ENCODE measurements at places on chromosomes 4 and X.

GRCh38 chrX:150291014-150291413, 72.1 kb upstream of the MAMLD1 start:
- DNase-seq: no peak

DNA sequence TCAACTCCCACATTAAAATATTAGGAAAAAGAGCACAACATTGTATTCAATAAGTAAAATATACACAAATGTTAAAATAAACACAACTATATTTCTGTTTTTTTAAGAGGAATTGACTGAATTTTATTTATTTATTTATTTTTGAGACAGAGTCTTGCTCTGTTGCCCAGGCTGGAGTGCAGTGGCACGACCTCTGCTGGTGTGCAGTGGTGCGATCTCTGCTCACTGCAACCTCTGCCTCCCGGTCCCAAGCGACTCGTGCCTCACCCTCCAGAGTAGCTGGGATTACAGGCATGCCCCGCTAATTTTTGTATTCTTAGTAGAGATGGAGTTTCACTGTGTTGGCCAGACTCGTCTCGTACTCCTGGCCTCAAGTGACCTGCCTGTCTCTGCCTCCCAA, 31.4 kb downstream of the TEX13A start:
- DNase-seq: no peak

- peak; percentile 62 for DNase-seq
Measured at GRCh38 chrX:110402091-110402849, 43.6 kb downstream of the RTL9 start.

GRCh38 chr4:38497121-38497520, 166.9 kb upstream of the KLF3 start:
- DNase-seq: no peak

- DNase-seq: peak; percentile 41
Measured at GRCh38 chr4:144288011-144288903, 147.7 kb upstream of the GYPA start.

GRCh38 chr4:25330905-25331808, 18.6 kb downstream of the ZCCHC4 start:
- no peak for DNase-seq

DNA sequence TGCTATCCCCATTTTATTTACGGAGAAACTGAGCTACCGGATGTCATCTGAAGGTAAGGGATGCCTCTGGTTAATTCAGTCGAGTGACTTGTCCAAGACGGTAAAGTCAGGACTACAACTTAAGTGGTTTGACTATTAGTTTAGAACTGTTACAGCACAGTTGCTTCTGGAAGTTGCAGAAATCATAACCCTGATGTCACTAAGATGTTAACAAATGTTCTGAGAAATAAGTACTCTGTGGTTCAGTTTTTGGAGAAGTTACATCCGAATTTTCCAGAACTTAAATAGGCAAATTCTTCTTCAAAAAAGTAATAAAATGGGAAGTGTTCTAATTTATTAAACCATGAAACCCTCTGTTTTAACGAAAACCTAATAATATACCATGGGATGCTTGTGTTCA, 3.1 kb downstream of the PPA2 start:
- DNase-seq: no peak

DNA sequence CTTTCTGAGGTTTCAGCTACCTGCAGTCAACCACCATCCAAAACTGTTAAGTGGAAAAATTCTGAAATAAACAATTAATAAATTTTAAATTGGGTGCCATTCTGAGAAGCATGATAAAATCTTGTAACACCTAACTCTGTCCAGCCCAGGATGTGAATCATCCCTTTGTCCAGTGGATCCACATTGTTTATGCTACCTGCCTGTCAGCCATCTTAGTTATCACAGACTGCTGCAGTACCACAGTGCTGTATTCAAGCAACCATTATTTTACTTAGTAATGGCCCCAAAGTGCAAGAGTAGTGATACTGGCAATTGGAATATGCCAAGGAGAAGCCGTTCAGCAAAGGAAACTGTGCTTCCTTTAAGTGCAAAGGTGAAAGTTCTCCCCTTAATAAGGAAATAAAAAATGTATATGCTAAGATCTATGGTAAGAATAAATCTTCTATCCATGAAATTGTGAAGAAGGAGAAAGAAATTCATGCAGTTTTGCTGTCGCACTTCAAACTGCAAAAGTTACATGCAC, 20.6 kb downstream of the CAMK2D start:
- no peak for DNase-seq

DNA sequence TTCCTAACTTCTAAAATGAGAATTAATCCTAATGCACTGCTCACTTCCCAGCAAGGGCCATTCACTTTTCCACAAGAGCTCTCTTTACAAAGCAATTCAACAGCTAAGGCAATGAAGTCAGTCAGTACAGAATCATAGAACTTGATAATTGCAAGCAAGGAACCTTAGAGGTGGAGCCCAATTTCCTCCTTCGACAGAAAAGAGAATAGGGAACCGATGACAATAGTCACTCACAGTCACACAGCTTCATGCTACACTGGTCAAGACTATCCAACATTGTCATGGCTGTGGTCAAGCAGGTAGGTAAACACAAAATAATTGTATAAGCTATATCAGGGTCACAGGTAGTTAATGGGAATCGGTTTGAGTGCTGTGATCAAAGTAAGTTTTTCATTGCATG, 90.0 kb downstream of the ELOVL6 start:
- no peak for DNase-seq

GRCh38 chr4:150493851-150494250, 88.1 kb upstream of the MAB21L2 start:
- peak; percentile 24 for DNase-seq

DNA sequence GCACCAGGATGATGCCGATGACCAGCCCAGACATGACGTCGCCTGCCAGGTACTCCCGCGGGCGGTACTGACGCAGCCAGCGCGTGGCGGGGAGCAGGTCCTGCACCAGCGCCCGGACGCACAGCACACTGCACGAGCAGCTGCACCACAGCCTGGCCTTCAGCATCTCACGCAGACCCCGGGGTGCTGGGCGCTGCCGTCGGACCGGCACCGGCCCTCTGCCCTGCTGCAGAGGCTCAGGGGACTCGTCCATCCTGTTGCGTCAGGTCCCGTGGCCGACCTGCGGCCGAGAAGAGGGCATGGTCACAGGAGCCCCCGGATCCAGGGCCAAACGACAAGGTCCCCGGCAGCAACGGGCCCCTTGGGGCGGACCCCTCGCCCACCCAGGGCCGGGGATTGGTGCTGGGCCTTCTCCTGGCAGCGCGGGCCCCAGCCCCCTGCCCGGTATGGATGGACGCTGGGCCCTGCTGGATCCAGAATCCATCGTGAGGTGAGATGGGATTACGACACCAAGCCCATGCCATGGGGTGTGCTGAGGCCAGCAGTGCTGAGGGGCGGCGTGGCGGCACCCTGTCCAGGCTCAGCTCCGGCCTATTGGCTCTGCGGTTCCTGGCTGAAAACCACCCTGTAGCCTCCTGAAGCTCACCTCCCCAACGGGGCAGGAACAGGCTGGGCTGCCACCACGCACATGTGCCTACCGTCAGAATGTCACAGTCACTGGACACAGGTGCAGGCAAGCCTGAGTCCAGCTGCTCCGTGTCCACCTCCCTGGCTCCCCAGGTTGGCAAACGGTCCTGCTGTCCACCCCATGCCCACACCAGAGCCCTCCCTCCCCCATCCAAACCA, 1.5 kb downstream of the SLC26A1 start:
- no peak for DNase-seq

GRCh38 chrX:24387724-24388123, 27.3 kb downstream of the SUPT20HL1 start:
- no peak for DNase-seq

GRCh38 chrX:114051667-114052315, 532.1 kb upstream of the HTR2C start:
- no peak for DNase-seq

GRCh38 chrX:39777623-39778025, 320.1 kb downstream of the BCOR start:
- no peak for DNase-seq

DNA sequence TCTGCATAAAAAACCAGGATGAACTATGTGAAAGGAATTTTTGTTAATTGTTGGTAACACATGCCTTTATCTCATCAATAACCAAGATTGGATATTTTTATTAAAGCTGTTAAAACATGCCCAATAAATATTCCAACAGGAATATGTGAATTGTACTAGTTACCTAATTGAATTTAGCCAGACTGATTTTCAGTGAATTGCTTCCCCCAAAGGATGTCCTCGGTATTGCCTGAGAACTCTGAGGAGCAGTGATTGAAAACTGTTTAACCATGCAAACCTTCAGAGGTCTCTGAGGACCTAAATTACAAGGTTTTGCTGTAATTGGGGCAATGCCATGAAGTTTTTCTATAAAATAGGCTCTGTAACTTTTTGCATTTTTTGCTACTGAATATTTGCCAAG, 66.6 kb downstream of the BLTP1 start:
- peak; percentile 11 for DNase-seq

DNA sequence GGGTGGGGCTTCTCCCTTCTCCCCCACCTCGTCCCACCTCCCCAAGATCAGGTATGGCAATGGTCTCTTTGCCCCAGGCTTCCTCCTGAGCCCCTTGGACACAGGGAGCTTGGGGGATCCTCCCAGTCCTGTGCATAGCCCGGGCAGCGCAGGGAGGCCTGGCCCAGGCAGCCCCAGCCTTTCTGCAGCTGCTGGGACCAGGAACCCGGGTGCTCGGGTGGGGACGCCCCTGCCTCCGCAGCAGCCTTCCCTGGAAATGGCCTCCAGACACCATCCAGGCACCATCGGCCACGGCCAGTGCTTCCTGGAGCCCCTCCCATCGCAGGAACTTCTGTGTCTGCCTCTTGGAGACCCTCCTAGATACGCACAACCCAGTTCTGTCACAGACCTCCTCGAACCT, 5.9 kb upstream of the MXD4 start:
- no peak for DNase-seq

DNA sequence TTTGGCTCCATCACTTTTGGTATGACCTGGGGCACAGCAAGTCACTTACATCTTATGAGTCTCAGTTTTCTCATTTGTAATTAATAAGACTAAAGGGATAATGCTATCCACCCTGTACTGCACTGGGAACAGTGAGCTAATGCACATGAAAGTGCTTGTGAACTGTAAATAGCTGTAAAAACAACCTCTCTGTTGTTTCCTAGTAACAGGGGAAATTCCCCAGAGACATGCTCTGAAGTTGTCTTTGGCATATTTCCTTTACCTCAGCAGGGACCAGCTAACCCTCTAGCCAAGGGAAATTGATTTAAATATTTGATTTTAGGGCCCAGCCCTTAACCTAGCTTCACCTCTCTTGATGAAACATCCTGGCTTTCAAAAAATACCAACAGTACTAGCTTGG, 6.1 kb upstream of the CYSLTR1 start:
- DNase-seq: peak; percentile 3

DNA sequence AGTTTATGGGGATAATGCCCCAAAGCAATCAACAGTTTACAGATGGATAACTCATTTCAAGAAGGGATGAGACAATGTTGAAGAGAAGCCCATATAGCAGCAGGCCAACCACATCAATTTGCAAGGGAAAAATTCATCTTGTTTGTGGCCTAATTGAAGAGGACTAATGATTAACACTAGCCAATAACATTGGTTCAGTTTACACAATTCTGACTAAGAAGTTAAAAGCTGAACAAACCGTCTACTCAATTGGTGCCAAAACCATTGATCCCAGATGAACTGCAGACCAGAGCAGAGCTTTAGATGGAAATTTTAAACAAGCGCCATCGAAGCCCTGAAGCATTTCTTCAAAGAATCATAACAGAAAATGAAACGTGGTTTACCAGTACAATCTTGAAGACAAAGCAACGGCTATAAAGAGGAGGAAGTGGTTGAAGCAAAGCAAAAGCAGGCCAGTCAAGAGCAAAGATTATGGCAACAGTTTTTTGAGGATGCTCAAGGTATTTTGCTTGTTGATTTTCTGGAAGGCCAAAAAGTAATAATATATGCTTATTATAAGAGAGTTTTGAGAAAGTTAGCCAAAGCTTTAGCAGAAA, 20.5 kb upstream of the BLTP1 start:
- peak; percentile 41 for DNase-seq

- peak; percentile 18 for DNase-seq
Measured at GRCh38 chr4:187183826-187184225, 460.2 kb upstream of the FAT1 start.

- peak; percentile 32 for DNase-seq
Measured at GRCh38 chrX:102835504-102836146, 101.4 kb upstream of the RAB40AL start.

GRCh38 chr4:163391756-163392155, 48.1 kb downstream of the NPY5R start:
- DNase-seq: no peak

DNA sequence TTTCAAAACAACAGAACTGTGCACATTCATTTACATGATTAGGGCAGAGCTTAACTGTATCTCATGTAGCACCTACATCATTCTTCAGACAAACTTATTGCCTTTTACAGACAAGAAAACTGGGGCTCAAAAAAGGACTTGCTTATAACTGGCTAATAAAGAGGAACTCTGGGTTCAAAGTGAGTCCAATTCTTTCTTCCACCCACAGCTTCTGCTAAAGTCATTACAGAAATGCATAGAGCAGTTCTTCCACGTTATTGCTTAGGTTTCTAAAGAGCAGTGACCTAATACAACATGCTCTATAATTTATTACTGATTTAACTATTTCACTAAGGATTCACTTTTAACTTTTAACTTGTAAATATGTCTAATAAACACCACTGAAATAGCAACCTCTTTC, 60.6 kb downstream of the ELOVL6 start:
- no peak for DNase-seq

DNA sequence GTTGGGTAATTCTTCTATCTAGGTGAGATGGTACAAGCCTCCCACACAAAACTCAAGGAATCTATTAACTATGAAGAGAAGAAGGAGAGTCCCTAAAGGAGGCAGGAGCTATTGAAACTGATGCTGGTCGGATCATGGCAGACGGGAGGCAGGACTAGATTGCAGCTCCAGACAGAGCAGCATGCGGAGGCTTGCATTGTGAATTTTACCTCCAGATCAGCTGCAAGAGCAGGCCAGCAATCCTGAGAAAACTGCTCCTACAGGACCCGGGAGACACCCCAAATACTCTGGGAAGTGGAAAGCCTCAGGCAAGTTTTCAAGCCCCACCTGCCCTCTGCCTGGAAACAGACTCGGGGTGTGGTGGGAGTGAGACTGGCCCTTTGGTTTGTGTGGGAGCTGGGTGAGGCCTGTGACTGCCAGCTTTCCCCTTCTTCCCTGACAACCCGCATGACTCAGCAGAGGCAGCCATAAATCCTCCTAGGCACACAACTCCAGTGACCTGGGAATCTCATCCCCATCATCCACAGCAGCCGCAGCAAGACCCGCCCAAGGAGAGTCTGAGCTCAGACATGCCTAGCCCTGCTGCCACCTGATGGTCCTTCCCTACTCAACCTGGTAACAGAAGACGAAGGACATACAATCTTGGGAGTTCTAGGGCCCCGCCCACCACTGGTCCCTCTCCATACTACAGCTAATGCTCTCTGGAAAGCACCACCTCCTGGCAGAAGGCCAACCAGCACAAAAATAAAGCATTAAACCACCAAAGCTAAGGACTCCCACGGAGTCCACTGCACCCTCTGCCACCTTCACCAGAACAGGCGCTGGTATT, 30.9 kb downstream of the GATB start:
- peak; percentile 68 for DNase-seq

GRCh38 chrX:11398139-11398538, 104.9 kb downstream of the AMELX start:
- DNase-seq: no peak

All from renal cortical epithelial cell (primary cell).